ENCODE measurements at places on chromosomes 11 and 22.
A peak's percentile ranks its signal among the peaks of the same experiment; 100 is the strongest.

GRCh38 chr11:24872651-24873311, 375.9 kb downstream of the LUZP2 start:
- no peak for DNase-seq

DNA sequence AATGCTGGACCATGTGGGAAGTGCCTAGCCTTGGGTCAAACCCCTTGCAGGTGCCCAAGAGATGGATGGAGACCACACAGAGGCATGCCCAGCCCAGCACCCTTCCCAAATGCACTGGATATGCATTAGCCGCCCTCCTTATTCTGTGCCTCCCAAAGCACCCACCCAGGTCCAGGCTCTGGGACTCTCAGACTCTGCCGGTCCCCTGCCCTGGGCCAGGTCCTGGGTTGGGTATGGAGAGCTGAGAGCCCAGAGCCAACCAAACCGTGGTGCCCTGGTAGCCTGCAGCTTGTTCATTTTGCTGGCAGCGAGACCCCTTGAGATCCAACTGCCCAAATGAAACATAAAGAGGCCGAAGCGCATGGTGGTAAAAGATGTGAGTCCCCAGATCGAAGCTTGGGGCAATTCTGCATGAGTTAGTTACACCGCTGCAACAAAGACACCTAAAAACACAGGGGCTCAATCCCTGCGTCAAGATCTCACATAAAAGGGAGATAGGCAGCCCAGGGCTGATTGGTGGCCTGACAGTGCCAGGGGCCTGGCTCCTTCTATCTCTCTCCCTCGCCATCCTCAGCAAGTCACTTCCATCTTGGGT, 61.5 kb downstream of the MYEOV start:
- DNase-seq: no peak

DNA sequence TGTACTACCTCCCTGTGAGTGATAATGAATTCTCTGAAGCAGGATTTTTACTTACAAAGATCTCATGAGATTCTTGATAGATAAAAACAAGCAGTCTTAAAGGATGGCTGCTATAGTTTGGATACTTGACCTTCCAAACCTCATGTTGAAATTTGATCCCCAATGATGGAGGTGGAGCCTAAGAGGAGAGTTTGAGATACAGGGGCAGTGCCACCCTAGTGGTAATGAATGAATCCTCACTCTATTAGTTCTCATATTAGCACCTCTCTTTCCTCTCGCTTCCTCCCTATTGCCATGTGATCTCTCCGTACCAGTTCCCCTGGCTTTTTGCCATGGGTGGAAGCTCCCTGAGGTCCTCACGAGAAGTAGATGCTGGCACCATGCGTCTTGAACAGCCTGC, 37.9 kb upstream of the OR8B8 start:
- DNase-seq: no peak

GRCh38 chr11:34207487-34208180, 102.2 kb downstream of the NAT10 start:
- no peak for DNase-seq

- DNase-seq: no peak
These were observed 108.2 kb upstream of the DDI1 start for GRCh38 chr11:103928040-103928801.

DNA sequence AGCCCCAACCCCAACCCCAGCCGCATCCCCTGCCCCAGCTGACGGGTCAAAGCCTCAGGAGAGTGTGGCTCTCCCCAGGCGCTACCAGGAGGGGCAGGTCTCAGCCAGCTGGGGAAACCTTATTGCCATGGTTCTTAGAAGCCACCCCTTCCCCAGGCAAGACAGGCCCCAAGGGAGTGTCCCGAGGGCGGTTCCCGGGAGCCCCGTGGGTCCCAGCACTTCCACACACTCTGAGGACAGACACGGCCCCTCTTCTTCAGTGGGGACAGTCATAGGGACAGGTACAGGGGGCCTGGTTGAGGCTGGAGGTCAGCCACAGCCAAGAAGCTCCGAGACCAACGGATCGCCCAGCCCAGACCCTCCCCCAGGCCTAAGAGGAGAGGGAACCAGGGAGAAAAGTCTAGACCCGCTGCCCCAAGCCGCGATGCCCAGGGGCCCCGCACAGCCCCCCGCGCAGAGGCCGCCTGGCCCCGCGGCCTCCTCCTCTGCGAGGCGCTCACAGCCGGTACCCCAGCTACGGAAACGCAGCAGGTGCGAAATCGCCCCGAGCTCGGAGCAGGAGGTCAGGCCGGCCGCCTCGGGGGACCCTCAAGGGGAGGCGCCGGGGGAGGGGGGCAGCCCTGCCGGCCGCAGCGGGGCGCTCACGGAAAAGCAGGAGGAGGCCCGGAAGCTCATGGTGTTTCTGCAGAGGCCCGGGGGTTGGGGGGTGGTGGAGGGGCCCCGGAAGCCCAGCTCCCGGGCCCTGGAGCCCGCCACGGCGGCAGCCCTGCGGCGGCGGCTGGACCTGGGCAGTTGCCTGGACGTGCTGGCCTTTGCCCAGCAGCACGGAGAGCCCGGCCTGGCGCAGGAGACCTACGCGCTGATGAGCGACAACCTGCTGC, 2.6 kb downstream of the KLHDC7B start:
- DNase-seq: peak; percentile 45

DNA sequence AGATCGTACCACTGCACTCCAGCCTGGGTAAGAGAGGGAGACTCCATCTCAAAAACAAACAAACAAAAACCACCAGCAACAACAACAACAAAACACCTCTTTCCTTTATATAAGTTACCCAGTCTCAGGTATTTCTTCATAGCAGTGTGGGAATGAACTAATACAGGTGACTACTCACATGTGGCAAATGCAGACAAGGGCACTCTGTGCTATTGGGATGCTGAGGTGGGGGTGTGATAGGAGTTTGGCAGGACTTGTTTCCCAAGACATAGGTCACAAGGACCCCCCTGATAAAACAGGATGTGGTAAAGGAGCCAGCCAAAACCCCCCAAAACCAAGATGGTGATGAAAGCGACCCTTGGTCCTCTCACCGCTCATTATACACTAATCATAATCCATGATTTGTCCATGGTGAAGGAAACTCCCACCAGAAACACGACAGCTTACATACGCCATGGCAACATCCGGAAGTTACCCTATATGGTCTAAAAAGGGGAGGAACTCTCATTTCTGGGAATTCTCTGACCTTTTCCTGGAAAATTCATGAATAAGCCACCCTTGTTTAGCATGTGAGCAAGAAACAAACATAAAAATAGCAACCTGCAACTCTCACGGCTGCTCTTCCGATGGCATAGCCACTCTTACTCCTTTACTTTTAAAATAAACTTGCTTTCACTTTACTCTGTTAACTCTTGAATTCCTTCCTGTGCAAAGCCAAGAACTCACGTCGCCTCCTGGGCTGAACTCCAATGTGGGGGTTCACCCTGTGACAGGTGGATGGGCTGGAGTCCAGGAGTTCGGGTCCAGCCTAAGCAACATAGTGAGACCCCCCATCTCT, 18.8 kb upstream of the INCENP start:
- no peak for DNase-seq

DNA sequence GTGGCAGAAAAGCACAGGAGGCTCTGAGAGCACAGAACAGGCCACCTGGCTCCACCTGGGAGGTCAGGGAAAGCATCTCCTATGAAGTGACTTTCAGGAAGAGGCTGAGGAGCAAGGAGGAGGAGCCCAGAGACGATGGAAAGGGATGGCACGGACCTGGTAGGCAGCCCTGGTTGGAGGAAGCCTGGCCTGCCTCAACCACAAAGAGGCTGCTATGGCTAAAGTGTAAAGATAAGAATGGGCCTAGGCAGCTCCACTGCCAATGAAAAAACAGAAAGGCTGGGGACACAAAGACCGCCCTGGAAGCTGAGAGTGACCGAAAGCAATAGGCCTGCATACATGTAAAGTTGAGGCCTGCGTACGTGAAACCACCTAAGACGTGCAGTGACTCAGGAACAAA, 31.2 kb upstream of the ETS1 start:
- no peak for DNase-seq

DNA sequence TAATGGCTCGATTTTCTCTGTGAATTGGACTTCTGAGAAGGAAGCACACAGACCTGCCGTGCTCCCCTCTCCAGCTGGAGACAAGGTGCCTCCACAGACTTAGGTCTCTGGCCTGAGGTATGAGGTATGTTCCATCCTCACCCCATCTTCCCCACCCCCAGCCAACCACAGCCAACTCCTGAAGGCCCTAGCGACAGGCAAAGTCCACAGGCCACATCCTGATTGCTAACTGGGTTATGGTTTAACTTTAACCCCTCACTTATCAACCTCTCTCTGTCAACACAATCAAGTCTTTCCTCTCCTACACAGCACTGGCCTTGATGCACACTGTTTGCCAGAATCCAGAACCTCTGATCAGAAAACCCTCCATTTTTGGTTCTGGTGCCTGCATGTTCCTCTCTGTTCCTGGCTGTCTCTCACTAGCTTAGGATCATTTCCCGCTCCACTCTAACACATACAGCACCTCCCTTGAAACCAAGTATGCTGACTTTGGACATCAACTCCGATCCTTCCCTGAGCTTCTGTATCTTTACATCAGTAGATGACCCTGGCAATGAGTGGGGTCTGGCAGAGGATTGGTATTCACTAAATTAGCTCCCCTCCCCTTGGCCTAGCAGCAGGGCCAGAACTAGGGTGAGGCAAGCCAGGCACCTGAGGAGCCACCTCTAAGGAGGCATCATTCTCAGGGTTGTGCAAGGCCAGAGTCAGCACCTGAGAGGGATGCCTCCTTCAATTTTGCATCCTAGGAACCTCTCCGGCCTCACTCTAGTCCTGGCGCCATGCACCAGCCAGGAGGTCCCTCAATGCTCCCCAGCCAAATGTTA, 22.0 kb downstream of the JAML start:
- DNase-seq: peak; percentile 6

DNA sequence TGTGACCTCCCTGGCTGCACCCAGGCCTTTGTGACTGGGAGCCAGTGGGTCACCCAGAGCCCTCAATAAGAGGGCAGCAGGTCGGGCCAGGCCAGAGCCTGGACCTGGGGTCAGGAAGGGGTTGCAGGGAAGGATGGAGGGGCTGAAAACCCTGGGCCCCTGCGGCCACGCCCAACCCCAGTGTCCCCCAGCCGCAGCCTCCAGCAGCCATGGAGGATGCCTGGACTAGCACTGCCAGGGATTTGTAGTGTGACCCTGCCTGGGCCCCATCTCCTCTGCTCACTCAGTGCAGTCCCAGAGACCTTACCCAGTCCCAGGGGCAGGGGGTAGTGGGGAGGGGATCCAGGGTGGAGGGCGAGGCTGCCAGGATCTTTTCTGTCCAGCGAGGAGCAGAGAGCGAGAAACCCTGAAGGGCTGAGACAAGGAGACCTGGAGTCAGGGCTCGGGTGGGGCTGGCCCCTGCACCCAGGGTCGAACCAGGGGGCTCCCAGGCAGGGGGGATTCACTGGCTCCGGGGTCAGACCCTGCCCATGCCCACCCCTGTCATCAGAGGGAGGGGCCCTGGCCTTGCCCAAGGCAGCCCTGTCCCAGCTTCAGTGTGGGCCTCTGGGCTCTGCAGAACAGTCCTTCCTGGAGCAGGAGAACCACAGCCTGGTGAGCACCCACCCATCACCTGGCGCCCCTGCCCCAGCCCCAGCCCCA, 187.5 kb downstream of the IGLL1 start:
- no peak for DNase-seq

- no peak for DNase-seq
These were observed 141.2 kb downstream of the MN1 start for GRCh38 chr22:27660306-27660705.

DNA sequence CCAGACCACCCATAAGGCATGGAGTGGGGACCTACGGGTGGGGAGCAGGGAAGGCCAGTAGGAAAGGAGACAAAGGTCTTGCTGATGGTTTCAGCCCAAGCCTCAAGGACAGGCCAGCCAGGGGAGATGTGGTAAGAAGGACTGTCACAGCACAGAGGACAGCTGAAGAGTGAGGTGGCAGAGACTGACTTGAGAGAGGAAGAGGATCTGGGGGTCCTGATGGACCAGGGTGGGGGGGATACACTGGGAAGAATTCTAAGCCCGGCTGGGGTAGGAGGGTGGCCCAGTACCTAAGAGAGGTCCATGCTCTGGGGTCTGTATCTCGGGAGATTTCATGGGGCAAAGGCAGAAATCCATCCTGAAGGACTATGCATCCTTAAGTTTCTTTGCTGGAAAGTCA, 66.1 kb upstream of the THY1 start:
- no peak for DNase-seq

DNA sequence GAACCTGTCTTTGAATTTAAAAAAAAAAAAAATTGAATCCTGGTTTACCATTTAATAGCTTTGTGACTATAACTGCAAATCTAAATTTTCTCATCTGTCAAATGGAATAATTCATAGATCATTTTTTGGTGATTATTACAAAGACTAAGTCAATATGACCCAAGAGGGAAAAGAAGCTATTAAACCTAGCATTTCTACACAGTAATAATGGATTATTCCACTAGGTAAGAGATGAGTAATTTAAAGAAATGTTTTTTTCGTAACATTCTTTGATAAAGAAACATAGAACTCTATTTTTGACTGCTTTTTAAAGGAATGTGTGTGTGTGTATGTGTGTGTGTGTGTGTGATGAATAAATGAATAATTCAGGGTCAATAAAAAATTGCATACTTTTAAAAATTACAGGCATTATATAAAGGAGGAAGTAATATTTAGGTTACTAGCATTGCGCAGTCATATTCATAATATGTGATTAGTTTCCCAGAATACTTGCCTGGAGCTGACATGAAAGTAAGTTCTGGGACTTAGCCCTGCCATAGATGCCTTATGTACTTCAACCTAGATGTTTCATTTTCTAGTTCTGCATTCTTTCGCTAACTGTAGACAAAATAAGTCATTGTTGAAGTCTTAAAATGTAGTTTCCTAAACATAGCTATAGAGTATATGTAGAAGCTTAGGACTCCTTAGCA, 72.9 kb downstream of the TMEM135 start:
- DNase-seq: no peak

DNA sequence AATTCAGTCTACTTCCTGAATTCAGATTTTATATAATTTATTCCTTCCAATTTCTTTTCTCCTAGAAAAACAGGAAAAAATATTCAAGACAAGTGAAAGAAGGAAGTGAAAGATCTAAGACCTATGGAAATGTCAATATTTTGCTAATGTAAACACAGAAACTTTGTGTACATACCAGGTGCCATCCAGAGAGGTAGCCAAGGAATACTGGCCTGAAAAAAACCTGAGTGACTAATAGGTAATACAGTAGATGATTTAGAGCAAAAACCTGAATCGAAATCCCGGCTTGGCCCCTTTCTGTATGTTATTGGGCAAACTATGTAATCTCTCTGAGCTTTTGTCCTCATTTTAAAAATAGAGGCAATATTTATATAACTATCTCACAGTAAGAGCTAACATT, 59.2 kb upstream of the FSHB start:
- DNase-seq: no peak

DNA sequence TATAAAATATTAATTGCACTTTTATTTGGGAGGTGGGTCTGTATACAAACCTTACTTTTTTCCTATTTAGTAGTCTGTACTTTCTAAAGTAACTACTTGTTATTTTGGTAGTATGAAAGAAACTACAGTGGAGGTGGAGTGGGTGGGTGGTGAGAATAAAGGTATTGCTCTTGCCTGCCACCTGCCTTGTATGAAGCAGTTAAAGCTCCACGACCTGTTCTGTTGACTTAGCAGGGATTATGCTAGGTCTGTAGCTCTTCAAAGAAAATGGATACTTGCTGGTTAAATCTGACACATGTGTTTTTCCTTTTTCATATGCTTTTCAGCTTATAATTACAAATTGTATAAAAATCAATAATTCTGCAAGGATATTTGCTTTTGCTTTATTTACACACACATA, 111.9 kb downstream of the EHF start:
- DNase-seq: no peak

- DNase-seq: no peak
These were observed 36.2 kb downstream of the DLG2 start for GRCh38 chr11:85590848-85591483.

All from thyroid gland (tissue), 4 donors.